ENCODE measurements at places on chromosomes 11 and 22.

DNA sequence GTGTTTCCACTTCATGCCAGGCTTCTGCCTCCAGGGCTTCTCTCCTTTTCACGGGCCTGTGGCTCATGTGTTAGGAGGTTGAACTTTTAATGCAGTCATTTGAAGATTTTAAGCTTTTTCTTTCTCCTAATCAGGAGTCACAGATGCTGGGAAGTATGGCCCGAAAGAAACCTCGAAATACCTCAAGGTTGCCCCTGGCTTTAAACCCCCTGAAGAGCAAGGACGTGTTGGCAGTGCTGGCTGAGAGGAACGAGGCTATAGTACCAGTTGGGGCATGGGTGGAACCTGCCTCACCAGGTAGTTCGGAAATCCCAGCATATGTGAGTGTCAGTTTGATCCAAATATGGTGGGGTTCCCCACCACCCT is 571 bp downstream of the CCDC15 start:
- DNase-seq, result no peak

DNA sequence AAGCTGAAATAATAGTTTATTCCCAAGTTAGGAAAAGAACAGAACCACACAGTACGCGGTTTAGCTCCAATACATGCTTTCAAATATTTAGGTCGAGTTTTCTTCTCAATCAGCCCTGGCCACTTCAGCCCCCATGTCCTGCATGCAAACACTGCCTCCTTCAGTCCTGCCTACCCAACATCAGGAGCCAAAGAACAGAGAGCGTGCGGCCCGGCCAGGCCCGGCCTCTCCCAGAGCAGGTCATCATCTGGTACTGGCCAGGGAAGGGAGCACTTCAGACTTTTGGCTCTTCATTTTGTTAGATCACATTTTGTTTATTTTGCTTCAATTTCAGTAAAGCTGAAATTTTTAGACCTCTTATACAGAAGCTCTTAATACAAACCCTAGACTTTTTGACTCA is 6.7 kb downstream of the BRD1 start:
- DNase-seq, result no peak

GRCh38 chr11:9092853-9093778 is 1.7 kb upstream of the SCUBE2 start:
- DNase-seq, result no peak

DNA sequence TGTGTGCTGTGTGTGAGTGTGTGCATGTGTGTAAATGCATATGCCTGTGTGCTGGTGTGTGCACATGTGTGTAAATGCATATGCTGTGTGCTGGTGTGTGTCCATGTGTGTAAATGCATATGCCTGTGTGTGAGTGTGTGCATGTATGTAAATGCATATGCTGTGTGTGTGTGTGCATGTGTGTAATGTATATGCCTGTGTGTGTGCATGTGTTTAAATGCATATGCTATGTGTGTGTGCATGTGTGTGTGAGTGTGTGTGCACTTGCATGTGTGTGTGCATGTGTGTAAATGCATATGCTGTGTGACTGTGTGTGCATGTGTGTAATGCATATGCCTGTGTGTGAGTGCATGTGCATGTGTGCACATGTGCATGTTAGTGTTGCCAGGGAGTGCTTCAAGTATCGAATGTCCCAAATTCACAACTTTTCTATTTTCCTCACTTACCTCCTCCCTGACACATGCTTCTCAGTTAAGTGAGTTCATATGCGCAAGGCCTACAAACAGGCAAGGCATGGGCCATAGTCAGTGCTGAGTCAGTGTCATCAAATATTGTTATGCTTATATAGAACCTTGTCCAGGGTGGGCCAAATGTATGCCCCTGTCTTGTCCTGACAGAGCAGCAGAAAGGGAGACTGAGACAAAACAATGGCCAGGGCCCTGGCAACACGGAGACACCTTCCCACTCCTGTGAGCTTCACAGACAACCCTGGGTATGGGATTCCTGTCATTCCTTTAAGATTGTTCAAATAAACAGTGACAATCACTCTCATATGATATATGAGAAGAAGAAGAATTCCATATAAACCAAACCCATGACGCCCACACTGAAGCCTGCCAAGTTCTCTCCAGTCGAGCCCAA is 38.6 kb downstream of the GGTLC2 start:
- no peak for DNase-seq

DNA sequence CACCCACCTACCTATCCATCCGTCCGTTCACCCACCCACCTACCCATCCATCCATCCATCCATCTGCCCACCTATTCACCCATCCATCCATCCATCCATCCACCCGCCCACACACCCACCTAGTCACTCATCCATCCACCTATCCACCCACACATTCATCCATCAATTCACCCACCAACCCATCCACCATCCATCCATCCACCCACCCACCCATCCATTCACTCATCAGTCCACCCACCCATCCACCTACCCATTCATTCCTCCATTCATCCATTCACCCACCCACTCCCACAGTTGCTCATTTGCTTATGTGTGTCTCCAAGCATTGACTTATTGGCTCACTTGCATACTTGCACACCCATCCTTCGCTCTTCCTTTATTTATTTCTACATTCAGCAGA is 50.1 kb downstream of the MYO7A start:
- DNase-seq, result no peak

GRCh38 chr11:3106736-3107524 is 49.7 kb upstream of the CARS1 start:
- no peak for DNase-seq

- no peak for DNase-seq
Measured at GRCh38 chr22:17774206-17774925, at the start of gene BID. BID (minus strand) TSS chr22:17774469; CDS start chr22:17750116, 24,353 bp downstream.

DNA sequence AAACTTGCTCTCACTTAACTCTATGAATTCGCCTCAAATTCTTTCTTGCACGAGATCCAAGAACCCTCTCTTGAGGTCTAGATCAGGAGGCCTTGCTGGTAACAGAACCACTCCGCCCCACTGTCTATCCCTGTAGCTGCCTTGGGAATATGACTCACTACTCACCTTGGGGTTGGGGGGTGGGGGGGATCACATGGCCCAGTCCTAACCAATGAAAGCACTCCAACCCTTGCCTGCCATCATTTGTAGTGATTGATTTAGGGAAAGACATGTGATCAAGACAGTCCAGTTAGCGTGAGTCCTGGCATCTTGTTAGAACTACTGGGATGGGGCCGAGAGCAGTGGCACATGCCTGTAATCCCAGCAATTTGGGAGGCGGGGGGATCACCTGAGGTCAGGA is 4.8 kb upstream of the MRTFA start:
- no peak for DNase-seq

GRCh38 chr11:1235901-1236315 is 13.0 kb downstream of the MUC5B start:
- no peak for DNase-seq

- DNase-seq, result no peak
Measured at GRCh38 chr11:86157797-86158378, 86.7 kb upstream of the EED start.

- DNase-seq, result no peak
Measured at GRCh38 chr22:24588381-24588756, 4.5 kb downstream of the LRRC75B start.

GRCh38 chr11:122703541-122704272 is 48.2 kb downstream of the UBASH3B start:
- DNase-seq, result no peak

- no peak for DNase-seq
Measured at GRCh38 chr22:26618455-26618854, 628 bp upstream of the CRYBB1 start.

- no peak for DNase-seq
Measured at GRCh38 chr11:126149759-126150625, 61.5 kb downstream of the RPUSD4 start.

DNA sequence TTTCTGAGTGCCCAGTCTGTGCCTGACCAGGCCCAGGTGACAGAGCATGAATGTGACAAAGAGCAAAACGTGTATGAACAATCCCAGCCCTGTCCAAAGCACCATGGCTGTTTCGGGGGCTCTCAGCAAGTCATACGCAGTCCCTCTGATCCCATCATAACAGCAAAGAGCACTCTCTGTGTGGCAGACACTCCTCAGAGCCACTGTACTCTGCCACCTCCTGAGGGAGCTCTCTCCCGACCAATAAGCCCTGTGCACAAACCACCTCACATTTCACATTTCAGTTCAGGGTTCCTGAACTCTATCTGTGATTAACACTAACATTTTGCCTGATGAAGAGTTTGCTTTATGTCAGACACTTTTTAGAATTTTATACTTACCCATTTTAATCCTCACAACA is 6.6 kb downstream of the DGCR2 start:
- DNase-seq, result no peak

- no peak for DNase-seq
Measured at GRCh38 chr11:113045146-113045545, 83.9 kb downstream of the NCAM1 start.

DNA sequence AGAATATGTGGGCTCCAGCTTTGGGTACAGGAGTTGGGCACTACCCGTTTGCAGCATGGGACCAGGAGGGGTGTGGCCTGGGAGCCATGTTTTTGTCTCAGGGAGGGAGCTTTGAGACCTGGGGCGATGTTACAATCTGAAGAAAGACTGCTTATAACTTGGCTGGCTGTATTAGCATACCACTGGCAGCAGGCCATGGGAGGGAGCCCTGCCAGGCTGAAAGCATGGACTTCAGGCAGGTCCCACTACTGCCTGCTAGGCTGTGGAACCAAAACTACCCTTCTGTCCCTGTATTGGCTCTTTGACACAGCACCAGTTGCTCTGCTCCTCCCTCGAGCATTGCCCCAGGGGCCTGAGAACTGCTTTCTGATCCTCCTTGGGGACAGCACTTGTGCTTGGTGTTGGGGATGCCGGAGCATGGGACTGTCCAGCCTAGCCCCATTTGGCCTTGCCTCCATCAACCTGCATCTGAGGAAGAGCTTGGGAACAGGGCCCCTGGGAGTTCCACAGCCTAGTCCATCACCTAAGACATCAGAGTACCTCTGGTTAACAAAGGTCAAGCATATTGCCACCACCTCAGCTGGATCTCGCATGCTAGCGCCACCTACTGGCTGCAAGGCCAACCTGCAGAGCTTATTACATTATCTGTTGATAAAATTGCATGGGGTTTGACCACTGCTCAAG is 217.4 kb downstream of the SBF2 start:
- peak; percentile 58 for DNase-seq

DNA sequence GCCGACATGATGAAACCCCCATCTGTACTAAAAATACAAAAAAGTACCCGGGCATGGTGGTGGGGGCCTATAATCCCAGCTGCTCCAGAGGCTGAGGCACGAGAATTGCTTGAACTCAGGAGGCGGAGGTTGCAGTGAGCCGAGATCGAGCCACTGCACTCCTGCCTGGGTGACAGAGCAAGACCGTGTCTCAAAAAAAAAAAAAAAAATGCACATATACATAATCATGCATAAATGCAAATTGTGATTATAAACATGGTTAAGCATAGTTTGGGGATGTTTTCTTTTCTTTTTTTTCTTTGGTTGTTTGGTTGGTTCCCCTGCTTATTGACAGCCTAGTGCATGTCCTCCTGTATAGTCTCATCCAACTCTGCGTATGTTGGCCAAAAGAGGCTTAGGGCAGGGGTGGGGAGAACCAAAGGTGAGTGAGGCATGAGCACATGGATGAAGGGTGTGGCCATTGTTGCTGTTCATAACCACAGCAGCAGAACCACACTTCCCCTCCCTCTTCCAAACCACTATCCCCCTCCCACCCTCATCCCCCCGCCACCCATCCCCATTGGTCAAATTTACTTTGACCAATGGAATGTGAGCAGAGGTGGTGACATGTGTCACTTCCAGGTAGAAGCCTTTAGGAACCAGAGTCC is 6.9 kb upstream of the VPS37C start:
- DNase-seq, result no peak

DNA sequence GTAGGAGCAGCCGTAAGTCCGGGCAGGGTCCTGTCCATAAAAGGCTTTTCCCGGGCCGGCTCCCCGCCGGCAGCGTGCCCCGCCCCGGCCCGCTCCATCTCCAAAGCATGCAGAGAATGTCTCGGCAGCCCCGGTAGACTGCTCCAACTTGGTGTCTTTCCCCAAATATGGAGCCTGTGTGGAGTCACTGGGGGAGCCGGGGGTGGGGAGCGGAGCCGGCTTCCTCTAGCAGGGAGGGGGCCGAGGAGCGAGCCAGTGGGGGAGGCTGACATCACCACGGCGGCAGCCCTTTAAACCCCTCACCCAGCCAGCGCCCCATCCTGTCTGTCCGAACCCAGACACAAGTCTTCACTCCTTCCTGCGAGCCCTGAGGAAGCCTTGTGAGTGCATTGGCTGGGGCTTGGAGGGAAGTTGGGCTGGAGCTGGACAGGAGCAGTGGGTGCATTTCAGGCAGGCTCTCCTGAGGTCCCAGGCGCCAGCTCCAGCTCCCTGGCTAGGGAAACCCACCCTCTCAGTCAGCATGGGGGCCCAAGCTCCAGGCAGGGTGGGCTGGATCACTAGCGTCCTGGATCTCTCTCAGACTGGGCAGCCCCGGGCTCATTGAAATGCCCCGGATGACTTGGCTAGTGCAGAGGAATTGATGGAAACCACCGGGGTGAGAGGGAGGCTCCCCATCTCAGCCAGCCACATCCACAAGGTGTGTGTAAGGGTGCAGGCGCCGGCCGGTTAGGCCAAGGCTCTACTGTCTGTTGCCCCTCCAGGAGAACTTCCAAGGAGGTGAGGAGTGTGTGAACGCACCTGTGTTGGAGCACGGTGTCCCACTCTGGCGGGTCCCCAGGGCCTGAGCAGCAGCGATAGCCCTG is at the start of gene TAGLN:
TSS of gene TAGLN (plus strand) at position 318 of the 863 bp plus-strand sequence. CDS start 3,644 bp downstream, outside the sequence.
- DNase-seq, result peak; percentile 48

DNA sequence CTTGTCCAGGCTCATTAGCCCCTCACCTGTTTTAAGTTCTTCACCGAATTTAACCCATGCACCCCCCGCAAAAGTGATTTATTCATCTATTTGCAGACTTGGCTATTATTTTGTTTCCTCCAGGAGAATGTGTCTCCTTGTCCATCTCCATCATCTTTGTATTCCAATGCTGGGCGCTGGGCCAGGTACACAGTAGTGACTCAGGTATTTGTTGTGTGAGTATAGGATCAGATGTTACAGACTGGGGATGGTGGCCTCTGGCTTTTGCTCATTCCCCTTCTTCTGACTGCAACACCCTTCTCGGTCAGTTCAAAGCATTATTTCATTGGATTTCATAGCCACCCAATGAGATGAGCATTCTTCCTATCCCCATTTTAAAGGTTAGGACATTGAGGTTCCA is 408.2 kb downstream of the MN1 start:
- DNase-seq, result no peak

- no peak for DNase-seq
Measured at GRCh38 chr22:50503475-50504145, 3.9 kb downstream of the LMF2 start.

GRCh38 chr11:73577496-73577917 is 20.4 kb downstream of the FAM168A start:
- DNase-seq, result no peak

DNA sequence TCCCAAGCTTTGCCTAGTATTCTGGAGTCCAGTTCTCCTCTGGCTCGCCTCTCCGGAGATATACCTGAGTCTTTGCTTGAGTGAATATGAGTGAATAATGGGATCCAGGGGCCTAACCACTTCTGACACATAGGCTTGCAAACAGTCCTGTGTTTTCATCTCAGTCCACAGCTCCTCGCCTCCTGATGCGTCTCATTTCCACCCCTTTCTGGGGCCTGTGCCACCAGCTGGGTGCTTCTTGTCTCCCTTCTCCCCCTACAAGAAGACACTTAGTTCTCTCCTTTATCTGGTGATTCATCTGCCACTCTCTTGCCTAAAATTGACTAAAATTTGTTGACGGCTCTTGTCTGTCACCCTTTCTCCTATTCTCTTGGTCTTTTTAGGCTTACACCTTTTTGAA is 44.6 kb downstream of the SFI1 start:
- no peak for DNase-seq

GRCh38 chr11:111922803-111923202 is 4.1 kb downstream of the C11orf52 start:
- no peak for DNase-seq
